ENCODE measurements at places on chromosomes 3 and 15.

DNA sequence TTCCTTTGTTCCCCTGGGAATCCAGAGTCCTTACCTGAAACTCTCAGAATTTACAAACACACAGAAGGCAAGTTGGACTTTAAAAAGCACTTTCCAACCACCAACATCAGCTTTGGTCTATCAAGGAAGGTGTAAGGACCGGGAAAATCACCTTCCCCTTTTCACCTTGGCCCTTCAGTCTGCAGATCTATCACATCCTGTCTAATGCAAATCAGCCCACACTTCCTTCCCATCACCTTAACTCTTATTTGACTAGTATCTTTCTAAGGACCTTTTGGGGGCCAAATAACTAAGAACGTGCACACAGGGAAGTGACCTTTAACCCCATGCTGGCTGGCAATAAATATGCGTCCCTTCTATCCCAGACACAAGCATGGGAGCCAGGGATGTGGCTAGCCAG, 320.6 kb downstream of the ARRDC4 start:
- no peak for DNase-seq

GRCh38 chr3:188168648-188169047, 14.7 kb downstream of the LPP start:
- DNase-seq: no peak

- no peak for DNase-seq
Observed at GRCh38 chr3:25648925-25649830, 15.5 kb downstream of the TOP2B start.

- no peak for DNase-seq
Observed at GRCh38 chr3:99470841-99471240, 167.6 kb upstream of the COL8A1 start.

GRCh38 chr3:85572426-85572825, 613.6 kb downstream of the CADM2 start:
- DNase-seq: no peak

DNA sequence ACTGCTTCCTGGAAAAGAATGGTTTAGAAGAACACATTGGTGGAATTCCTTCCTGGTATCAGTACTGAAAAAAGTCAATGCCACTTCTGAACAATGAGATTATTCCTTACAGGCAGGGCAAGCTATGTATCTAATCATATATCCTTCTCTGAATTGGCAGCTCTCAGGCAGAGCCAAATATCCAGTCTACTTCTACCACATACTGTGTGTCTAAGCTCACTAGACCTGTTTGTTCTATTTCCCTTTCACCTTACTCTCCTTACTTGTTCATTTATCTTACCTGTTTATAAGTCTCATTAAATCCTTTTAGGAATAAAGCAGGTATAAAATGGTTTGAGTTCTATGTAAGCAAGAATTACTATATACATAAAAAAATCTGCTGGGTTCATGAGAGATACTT, 8.3 kb downstream of the SETMAR start:
- no peak for DNase-seq

Data from activated CD8-positive, alpha-beta memory T cell treated with anti-CD3 and anti-CD28 coated beads for 4 hours (primary cell).